ENCODE measurements at places on chromosomes 3 and 15. TPM values are rescaled to one million over a fixed set of nuclear protein-coding genes. Genes with fewer than 3 reads are reported as not detected.

DNA sequence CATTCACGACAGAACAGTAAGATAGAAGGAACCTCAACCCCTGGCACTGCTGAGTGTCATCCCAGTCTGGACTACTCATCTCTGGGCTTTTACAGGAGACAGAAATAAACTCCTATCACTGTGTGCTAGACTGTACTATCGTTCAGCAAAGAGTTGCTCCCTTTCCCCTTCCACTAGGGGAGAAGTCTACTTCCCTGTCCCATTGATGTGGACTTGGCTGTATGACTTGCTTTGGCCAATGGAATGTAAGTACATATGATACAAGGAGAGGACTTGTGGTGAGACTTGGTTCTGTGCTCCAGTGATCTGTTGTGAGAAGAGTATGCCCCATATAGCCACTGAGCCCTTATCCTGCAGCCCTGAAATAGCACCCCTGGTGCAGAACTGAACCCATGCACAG is 5.3 kb upstream of the KIF7 start:
- no peak for DNase-seq

DNA sequence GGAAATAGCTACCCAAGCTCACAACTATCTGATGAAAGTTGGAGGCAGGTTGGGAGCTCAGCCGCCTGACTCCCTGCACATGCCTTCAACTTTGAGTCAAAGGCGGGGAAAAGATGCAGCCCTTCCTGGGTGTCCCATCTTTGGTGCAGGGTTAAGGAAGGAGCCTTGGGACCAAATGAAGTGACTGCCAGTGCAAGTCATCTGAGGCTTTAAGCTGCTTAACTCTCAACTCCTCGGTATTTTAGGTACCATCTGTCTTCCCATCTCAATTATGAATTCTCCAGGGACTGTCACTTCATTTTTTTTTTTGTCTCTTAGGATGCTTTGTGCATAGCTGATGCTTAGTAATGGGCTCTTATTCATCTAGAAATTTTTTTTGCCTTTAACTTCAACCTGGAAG is 408.8 kb upstream of the C2CD4B start:
- DNase-seq = no peak

- peak; percentile 60 for DNase-seq
These were observed 278.4 kb upstream of the ZPLD1 start for GRCh38 chr3:102156426-102156825.

DNA sequence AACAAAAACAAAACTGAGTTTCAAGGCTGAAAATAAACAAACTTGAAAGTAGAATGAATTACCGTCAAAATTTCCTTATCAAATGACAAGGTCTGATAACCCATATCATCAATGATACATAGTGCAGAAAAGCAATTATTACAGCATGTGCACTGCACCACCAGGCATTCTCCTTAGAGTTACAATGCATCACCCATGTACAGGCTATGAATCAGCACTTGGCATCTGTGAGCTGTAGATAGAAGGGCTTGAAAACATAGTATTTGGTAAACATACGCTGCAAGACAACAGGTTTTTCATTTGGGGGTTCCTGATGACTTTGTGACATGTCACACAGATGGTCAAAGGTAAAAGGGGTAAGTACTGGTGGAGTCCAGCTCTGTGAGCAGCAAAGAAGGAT is 265.1 kb downstream of the CTNNB1 start:
- DNase-seq = no peak

Gene ACTRT3
- total RNA-seq = 1.5 TPM

Measured in PC-9 (cell line).